ENCODE measurements at places on chromosomes 4 and X.

DNA sequence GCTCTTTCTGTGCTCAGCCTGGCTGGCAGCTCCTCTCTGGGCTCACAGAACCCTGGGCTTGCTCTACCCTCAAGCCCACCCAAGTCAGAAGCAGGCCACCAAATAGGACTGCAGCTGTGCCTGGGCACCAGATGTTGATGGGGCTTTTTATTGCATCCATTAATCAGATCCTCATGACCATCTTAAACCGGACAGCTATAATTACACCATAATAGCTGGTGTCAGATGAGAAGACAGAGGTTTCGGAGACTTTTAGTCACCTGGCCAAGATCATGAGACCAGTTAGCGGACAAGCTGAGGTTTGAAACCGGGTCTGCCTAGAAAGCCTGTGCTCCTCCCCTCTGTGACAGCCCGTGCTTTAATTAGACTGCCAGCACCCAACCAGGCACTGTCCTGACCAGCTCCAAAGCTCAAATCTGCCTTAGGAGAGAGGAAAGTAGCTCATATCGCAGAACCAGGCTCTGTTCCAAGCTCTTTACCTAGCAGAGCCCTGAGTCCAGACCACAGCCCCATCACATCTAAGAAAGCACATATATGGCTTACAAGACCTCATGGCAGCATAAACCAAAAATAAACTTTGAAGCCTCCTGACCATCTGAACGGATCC, 88.9 kb downstream of the JAKMIP1 start:
- no peak for DNase-seq

- no peak for DNase-seq
These were observed 1.2 kb downstream of the TRIML2 start for GRCh38 chr4:188107931-188108843.

GRCh38 chrX:150363561-150364346, 637 bp downstream of the MAMLD1 start:
- DNase-seq: no peak

GRCh38 chr4:122577808-122578781, 42.8 kb downstream of the IL21 start:
- DNase-seq: peak; percentile 82

GRCh38 chrX:47158131-47158530, 13.1 kb downstream of the RBM10 start:
- DNase-seq: no peak

GRCh38 chr4:97645071-97645821, 498.0 kb downstream of the STPG2 start:
- DNase-seq: no peak

- DNase-seq: no peak
These were observed 23.8 kb downstream of the AMMECR1 start for GRCh38 chrX:110294087-110294486.

GRCh38 chr4:141899541-141899940, 263.2 kb downstream of the IL15 start:
- DNase-seq: no peak

DNA sequence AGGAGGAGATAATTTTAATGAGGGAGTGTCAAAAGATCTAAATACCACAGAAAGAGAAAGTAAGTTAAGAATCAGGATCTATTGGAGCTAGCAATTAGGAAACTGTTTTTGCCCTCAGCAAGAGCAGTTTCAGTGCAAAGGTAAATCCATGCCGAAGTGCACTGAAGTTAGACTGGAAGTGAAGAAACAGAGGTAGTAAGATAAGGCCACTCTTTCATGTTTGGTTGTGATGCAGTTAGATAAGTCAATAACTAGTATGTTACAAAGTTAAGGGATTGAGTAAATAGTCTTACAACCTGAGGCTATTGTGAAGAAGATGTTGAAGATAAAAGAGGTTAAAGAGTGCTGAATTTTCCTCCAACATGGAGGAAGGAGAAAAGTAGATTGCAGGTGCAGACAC, 46.7 kb upstream of the UCP1 start:
- DNase-seq: no peak

GRCh38 chrX:25389266-25389665, 373.5 kb upstream of the ARX start:
- DNase-seq: no peak

DNA sequence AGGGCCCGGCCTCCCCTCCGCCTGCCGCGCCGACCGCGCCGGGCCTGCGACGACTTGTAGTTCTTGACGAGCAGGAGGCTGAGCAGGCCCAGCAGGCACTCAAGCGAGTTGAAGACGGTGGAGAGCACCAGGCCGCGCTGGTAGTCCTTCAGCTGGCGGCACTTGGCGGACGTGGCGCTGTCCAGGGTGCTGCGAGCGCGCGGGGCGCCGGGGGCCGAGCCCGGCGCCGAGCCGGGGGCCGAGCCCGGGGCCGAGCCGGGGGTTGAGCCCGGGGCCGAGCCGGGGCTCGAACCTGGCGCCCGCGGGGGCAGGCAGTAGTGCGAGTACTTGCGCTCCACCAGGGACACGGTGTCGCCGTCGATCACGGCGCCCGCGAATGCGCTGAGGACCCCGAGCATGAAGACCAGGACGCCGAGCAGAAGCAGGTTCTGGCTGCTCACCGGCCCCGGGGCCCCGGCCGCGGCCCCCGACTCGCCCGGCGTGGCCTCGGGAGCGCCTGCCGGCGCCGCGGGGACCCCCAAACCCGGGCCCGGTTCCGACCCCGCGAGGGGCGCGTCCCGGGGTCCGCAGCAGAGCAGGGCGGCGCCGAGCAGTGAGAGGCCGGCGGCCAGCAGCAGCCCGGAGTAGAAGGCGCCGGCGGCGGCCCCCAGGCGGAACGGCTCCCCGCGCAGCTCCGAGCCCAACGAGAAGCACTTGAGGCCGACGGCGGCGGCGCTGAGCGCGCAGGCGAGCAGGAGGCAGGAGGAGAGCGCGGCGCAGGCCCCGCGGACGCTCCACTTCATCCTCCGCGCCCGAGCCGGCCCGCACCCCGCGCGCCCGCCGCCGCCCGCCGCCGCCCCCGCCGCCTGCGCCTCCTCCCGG, 584 bp downstream of the TMEM271 start:
- DNase-seq: no peak

GRCh38 chr4:95835672-95836071, 4.2 kb upstream of the PDHA2 start:
- peak; percentile 0 for DNase-seq

DNA sequence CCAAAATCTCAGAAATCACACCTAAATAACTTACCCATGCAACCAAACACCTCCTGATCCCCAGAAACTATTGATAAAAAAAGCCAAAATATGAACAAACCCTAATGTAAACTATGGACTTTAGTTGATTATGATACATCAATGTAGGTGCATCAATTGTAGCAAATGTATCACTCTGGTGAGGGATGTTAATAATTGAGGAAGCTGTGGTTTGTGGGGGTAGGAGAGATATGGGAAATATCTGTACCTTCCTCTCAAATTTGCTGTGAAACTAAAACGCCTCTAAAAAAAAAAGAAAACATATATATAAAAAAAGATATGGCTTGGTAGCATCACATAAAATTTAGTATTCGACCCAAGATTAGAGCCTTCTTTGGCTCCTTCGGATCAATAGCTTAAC, 144.3 kb upstream of the CPEB2 start:
- no peak for DNase-seq

GRCh38 chrX:30414144-30414543, 105.0 kb upstream of the NR0B1 start:
- DNase-seq: no peak

- no peak for DNase-seq
These were observed 19.4 kb upstream of the SRD5A3 start for GRCh38 chr4:55326629-55327028.

- no peak for DNase-seq
These were observed 52.6 kb downstream of the HMX1 start for GRCh38 chr4:8819019-8819418.

- peak; percentile 90 for DNase-seq
These were observed at the start of gene PUDP for GRCh38 chrX:7147978-7148854. Gene PUDP (minus strand): TSS chrX:7148153. CDS start chrX:7148113, 40 bp downstream.

DNA sequence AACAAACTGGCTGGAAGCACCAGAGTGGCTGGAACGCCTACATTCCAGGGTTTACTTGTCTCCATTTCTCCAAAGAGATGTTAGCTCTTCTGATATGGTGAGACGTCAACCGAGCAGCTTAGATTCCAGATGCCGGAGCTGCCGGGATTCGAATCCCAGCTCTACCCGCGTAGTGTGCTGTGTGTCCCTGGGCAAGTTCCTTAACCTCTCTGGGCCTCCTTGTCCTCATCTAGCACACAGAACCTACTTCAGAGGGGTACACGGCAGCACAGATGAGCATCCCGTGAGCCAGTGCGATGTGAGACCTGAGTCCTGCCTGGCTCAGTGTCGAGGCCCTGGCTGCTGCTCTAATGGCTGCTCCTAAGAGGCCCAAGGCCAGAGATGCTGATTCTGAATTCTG, 60.1 kb downstream of the ABLIM2 start:
- no peak for DNase-seq

- DNase-seq: no peak
These were observed 125.5 kb upstream of the ARMCX2 start for GRCh38 chrX:101785142-101785541.

- DNase-seq: peak; percentile 37
These were observed 58.0 kb downstream of the SEPTIN11 start for GRCh38 chr4:77007358-77008230.

DNA sequence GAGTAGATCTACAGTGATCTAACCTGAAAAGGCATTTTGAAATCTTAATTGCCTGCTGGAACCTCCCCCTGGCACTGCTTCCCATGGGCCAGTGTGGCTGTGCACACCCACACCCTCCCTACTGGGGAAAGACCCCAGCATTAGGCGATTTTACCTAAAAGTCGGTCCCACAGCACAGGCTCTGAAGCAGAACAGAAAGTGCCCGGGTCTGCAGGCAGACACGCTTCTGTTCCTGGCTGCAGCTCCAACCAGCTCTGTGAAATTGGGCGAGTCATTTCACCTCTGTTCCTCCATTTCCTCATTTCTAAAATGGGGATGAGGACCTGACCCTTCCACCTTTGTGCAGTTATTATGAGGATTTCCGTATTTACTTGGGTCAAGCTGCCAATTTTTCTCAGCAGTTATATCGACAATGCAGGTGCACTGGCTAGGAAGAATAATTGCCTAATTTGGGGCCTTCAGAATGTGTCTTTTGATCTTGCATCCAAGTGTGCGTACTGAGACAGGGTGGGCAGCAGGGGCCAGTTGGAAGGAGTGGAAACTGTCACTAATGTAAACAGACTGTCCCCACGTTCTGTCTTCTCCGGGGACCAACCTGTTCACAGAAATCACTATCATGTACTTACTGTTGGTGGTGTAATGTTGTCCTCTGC, 7.1 kb downstream of the KLF3 start:
- no peak for DNase-seq

- DNase-seq: no peak
These were observed 9.9 kb upstream of the SCOC start for GRCh38 chr4:140363558-140363957.

- DNase-seq: no peak
These were observed 47.0 kb upstream of the NKAP start for GRCh38 chrX:119990556-119991004.

- peak; percentile 23 for DNase-seq
These were observed 105.7 kb upstream of the PDLIM3 start for GRCh38 chr4:185640811-185641675.

- no peak for DNase-seq
These were observed 170.2 kb downstream of the FAT4 start for GRCh38 chr4:125484912-125485311.

DNA sequence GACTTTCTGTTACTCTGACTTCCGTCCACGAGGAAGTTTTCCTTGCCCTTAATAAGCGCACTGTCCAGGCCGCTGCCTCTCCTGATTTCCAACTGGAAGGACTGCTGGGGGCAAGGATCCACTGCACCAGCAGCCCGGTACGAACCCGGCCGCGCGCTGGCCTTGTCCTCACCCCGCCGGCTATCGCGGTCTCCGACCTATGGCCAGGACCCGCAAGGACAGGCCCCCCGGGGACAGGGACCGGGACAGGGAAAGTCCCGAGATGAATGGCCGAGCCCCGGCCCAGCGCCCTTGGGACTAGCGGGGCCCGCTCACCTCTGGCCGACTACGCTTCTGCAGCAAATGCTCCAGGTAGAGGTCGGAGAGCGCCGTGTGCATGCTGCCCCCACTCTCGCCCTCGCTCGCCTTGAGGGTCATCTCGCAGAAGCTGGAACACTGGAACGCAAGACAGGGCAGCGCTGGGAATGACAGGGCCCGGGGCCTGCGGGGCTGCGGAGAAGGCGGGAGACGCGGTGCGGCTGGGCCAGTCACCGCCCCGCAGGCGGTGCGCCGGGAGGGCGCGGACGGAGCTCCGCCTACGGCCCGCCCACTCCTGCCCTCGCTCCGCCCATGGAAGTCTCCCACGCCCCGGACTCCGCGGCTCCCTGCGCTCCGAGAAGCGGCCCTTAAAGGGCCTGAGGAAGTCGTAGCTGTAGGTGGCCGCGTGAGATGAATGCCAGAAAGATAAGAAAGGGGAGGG, at the start of gene MPP1:
Gene MPP1, minus strand, starts transcription at position 529 of the 739 bp plus-strand sequence. Its CDS starts 112 bp downstream, at position 417.
- DNase-seq: peak; percentile 72

GRCh38 chrX:133634416-133634815, 219.1 kb upstream of the GPC4 start:
- DNase-seq: no peak

GRCh38 chr4:125104616-125105015, 210.1 kb upstream of the FAT4 start:
- no peak for DNase-seq

GRCh38 chr4:139552517-139553307, 3.3 kb downstream of the SETD7 start:
- no peak for DNase-seq

DNA sequence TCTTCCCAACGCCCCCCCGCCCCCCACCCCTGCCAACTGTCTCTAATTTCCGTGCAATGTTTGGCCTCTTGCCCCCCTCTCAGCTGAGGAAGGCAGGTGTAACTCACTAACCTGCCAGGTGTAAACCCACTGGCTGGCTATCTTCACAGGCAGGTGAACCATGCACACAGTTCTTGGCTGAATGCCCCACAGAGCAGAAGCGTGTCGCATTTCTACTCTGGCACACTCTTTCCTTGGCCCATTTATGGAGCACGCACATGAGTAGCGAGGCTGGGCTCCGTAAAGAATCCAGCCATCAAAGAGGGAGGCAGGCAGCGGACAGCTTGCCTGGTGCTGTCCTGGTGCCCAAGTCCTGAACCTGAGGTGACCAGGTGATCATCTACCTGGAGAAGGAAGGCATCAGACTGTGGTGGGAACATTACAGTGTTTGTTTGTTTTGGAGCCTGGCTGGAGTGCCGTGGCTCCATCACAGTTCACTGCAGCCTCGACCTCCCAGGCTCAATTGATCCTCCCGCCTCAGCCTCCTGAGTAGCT, 39.2 kb upstream of the CRMP1 start:
- DNase-seq: no peak

GRCh38 chrX:50865311-50865710, 45.2 kb upstream of the BMP15 start:
- DNase-seq: no peak

- no peak for DNase-seq
These were observed 9.5 kb upstream of the C4orf51 start for GRCh38 chr4:145670422-145670821.
